Activated naive CD8-positive, alpha-beta T cell treated with anti-CD3 and anti-CD28 coated beads, Interleukin-2, amount 10 ng/mL, durations not matched to agents 7 days and 5 days (primary cell): ENCODE measurements at places on chromosomes 2 and 18. TPM values are rescaled to one million over a fixed set of nuclear protein-coding genes. Genes with fewer than 3 reads are reported as not detected.

DNA sequence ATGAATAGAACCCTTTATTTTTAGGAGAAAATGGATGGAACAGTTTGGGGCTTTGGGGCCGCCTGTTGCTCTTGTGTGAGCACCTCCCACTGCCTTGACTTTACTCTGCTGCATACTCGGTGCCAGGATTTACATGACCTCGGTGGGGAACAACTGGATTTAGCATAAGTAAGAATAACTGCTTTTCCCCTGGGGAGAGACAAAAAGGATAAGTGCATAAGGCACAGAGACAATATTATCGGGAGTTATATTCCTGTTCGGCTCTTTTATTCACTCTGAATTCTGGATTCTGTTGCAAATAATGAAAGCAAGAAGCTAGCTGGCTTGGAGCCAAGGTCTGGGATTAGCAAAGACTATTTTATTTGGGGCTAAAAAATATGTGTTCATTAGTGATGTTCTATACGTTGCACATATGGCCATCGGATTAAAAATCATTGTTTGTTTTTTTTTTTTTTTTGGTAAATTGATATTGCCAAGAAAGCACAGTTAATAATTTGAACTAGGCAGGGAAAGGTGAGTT lies 69.8 kb downstream of the CYBRD1 start:
- peaks cover 18% of the 10 kb centered on the region for H3K27me3 ChIP-seq
- no peak for DNase-seq

DNA sequence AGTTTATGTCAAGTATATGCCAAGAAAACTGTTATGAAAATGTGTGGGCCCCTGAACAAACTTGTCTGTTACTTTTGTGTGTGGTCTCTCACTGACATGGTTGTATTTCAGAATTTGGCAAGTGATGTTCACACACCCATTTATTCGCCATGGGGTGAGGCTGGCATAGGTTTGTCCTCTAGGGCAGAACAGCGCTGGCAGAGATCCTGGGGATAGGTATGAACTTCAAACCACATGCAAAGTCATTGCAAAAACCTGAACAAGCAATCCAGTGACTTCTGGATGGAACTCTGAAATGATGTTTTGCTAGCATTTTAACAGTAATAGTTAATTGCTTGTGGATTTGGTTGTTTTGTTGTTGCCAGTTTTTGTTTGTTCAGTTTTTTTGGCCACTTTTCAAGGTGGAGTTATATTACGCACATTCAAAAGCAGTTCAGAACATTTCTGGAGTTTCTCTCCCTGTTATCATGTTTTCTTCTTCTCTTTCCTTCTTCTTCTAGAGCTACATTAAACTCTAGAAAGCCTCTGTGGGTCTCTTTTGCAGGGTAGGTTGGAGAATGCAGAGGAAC lies 78.5 kb downstream of the MDH1 start:
- H3K4me1 ChIP-seq, result no peaks in the 10 kb centered on the region
- no peaks in the 10 kb centered on the region for H3K36me3 ChIP-seq
- no peak overlapping the region for H3K4me3 ChIP-seq
- no peak overlapping the region for H3K27ac ChIP-seq

TRIM54 gene
- total RNA-seq, result not detected

DNA sequence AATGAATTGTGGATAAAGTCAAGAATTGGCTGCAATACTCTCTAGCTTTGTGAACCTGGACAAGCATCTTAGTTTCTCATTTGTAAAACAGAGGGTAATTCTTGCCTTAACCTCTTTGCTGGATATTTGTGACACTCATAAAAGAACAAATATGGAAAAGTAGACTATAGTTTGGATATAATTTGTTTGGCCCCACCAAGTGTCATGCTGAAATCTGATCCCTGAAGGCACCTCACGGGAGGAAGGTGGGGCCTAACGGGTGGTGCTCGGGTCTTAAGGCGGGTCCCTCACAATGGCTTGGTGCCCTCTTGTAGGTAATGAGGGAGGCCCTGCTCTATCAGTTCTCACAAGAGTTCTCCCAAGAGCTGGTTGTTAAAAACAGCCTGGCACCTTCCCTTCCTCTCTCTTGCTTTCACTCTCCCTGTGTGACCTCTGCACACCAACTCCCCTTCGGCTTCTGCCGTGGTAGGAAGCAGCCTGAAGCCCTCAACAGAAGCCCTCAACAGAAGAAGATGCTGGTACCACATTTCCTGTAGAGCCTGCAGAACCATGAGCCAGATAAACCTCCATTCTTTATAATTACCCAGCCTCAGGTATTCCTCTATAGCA lies 37.4 kb downstream of the ARL4C start:
- H3K4me3 ChIP-seq, result peak overlapping the region; percentile 87
- H3K27ac ChIP-seq, result peak overlapping the region; percentile 94
- H3K4me1 ChIP-seq, result peaks cover 70% of the 10 kb centered on the region
- DNase-seq, result no peak

- no peaks in the 10 kb centered on the region for H3K36me3 ChIP-seq
- H3K27ac ChIP-seq, result no peak overlapping the region
- no peak for DNase-seq
- peaks cover 11% of the 10 kb centered on the region for H3K27me3 ChIP-seq
These were observed 120.8 kb downstream of the MEIS1 start for GRCh38 chr2:66555501-66556324.

RNF149 gene
- 90.1 TPM for total RNA-seq

- DNase-seq, result no peak
- no peak overlapping the region for H3K4me3 ChIP-seq
- no peaks in the 10 kb centered on the region for H3K27me3 ChIP-seq
- H3K36me3 ChIP-seq, result peaks cover 3% of the 10 kb centered on the region
- H3K4me1 ChIP-seq, result no peaks in the 10 kb centered on the region
- H3K27ac ChIP-seq, result no peak overlapping the region
These were observed 326.5 kb upstream of the SLC39A10 start for GRCh38 chr2:195330513-195330956.

DNA sequence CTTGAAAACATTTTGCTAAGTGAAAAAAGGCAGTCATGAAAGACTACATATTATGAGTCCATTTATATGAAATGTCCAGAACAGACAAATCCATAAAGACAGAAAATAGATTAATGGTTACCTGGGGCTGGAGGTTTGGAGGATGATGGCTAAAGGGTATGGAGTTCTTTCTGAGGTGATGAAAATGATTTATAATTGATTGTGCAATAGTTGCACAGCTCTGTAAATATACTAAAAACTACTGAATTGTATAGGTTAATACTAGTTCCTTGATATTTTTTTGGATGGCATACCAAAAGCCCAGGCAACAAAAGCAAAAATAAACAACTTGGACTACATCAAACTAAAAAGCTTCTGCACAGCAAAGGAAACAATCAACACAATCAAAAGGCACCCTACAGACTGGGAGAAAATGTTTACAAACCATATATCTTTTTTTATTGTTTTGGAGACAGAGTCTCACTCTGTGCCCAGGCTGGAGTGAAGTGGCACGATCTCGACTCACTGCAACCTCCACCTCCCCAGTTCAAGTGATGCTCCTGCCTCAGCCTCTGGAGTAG lies 21.5 kb downstream of the SOS1 start:
- peak overlapping the region; percentile 8 for H3K27ac ChIP-seq
- peaks cover 50% of the 10 kb centered on the region for H3K36me3 ChIP-seq
- peak overlapping the region; percentile 40 for H3K4me3 ChIP-seq
- H3K27me3 ChIP-seq, result no peaks in the 10 kb centered on the region
- DNase-seq, result no peak

PROM2 gene
- 1.0 TPM for total RNA-seq

- no peak for DNase-seq
- H3K4me1 ChIP-seq, result no peaks in the 10 kb centered on the region
- H3K27ac ChIP-seq, result no peak overlapping the region
- no peak overlapping the region for H3K4me3 ChIP-seq
These were observed 99.7 kb upstream of the UGP2 start for GRCh38 chr2:63741884-63742579.

HOXD12 gene
- total RNA-seq, result not detected

DNA sequence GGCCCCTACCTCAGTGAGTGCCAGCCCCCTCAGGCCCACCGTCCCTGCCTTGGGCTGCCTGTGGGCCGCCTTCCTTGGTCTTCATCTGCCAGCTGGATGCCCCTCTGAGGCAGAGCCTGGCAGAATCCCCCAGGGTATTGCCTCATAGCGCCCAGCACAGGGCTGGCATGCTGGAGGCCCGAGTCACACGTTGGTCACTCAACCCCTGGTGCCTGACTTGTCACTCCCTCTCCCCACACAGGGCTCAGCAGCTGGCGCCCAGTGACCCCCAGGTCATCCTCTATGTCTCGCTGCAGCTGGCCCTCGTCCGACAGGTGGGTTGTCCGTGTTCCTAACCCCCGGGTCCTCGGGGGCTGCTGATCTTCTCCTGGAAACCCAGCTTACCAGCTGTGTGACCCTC lies 108.4 kb upstream of the MCFD2 start:
- H3K27ac ChIP-seq, result peak overlapping the region; percentile 75
- no peak for DNase-seq
- H3K4me1 ChIP-seq, result peaks cover 19% of the 10 kb centered on the region
- H3K36me3 ChIP-seq, result peaks cover 16% of the 10 kb centered on the region

- H3K4me3 ChIP-seq, result peak overlapping the region; percentile 97
- peaks cover 3% of the 10 kb centered on the region for H3K27me3 ChIP-seq
- H3K36me3 ChIP-seq, result peaks cover 18% of the 10 kb centered on the region
- peaks cover 28% of the 10 kb centered on the region for H3K4me1 ChIP-seq
- peak overlapping the region; percentile 94 for H3K27ac ChIP-seq
- no peak for DNase-seq
These were observed 909 bp downstream of the TMEM87B start for GRCh38 chr2:112055730-112056625.

DNA sequence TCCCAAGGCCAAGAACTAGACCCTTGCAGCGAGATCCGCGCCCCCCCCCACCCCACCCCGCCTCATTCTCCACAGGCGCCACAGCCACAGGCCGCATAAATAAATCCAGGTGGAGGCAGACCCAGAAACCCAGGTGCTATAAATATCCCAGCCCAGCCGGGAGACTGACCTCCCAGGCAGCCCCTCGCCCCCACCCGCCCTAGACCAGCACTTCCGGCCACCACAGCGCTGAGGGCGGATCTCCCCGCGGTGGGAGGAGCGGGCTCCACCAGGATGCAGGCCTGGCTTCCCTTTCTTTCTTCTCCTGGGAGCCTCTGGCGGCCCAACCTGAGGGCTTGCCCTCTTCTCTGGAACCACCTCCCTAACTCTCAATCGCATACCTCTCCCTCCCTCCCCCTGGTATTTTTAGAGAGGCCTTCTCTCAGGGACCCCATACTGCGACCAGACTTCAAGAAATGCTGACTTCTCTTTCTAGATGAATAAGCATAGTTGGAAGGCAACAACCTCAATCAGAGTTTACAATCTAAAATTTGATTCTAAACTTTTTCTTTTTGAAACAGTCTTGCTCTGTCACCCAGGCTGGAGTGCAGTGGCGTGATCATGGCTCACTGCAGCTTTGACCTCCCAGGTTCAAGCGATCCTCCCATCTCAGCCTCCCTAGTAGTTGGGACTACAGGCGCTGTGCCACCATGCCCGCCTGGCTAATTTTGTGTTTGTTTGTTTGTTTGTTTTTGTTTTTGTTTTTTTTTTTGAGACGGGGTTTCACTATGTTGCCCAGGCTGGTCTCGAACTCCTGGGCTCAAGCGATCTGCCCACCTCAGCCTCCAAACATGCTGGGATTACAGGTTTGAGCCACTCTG lies 55.0 kb downstream of the PKDCC start:
- H3K36me3 ChIP-seq, result peaks cover 2% of the 10 kb centered on the region
- DNase-seq, result peak; percentile 63
- no peaks in the 10 kb centered on the region for H3K27me3 ChIP-seq
- peak overlapping the region; percentile 94 for H3K27ac ChIP-seq
- peaks cover 58% of the 10 kb centered on the region for H3K4me1 ChIP-seq

DNA sequence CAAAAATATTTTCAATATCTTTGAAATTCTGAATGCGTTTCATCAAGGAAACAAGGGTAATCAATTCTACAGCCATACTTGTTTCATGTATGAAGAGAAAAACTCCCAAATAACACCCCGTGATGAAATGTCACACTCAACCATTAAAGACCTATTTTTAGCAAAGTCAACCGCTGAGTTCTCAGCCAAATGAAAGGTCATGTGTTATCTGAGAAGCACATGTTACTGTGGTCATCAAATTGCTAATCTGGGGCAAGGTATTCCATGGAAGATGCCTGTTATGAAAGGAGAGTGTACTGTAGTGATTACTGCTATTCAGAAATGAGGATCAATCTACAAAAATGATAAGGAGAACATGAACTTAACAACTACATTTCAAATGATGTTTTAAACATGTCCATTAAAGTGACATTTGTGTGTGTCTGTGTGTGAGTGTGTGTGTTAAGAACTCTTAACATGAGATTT lies 126.7 kb downstream of the BCL2 start:
- DNase-seq, result no peak
- H3K27me3 ChIP-seq, result no peaks in the 10 kb centered on the region
- peak overlapping the region; percentile 46 for H3K27ac ChIP-seq
- H3K4me1 ChIP-seq, result peaks cover 38% of the 10 kb centered on the region
- H3K36me3 ChIP-seq, result peaks cover 29% of the 10 kb centered on the region

DNA sequence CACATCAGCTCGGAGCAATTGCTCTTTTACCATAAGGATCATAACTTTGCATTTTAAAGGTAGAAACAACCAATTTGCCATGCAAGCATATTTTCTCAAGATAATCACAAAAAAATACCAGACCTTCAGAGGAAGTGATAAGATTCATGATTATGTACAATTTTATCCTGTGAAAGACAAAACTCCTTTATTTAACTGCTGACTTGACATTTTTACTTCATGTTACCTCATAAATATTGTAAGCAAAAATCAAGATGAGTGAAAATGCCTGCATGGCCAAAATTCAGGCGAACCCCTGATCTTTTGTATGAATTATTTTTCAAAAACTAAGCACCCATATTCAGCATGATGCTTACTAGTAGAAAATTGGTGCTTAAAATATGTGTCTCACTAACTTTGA lies 246.4 kb downstream of the CD226 start:
- peaks cover 3% of the 10 kb centered on the region for H3K4me1 ChIP-seq
- H3K27ac ChIP-seq, result no peak overlapping the region
- no peaks in the 10 kb centered on the region for H3K36me3 ChIP-seq
- peaks cover 6% of the 10 kb centered on the region for H3K27me3 ChIP-seq

TBR1 gene
- not detected for total RNA-seq

PJVK gene
- 2.3 TPM for total RNA-seq

DNA sequence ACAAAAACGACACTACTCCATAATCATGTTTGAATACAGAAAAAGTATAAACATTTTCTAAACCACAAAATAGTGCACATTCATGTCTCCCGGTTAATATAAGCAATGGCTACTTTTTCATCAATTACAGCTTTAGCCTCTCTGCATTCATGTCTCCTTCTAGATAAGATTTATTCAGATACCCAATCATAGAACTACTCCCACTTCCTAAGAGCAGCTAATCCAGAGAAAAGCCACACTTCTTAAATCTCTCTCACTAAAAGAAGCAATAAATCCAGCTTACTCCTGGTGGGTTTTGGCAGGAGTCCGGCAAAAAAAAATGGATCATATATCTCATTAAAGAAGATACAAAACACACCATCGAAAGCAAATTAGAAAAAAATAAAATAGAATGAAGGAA lies 20.1 kb downstream of the DSEL start:
- H3K4me3 ChIP-seq, result no peak overlapping the region
- H3K4me1 ChIP-seq, result no peaks in the 10 kb centered on the region
- H3K27ac ChIP-seq, result no peak overlapping the region
- no peak for DNase-seq

REG3A gene
- total RNA-seq, result not detected

TMEM178A gene
- total RNA-seq, result 0.23 TPM

ITGA4 gene
- 227 TPM for total RNA-seq
